ENCODE measurements at places on chromosomes 13 and 19.

DNA sequence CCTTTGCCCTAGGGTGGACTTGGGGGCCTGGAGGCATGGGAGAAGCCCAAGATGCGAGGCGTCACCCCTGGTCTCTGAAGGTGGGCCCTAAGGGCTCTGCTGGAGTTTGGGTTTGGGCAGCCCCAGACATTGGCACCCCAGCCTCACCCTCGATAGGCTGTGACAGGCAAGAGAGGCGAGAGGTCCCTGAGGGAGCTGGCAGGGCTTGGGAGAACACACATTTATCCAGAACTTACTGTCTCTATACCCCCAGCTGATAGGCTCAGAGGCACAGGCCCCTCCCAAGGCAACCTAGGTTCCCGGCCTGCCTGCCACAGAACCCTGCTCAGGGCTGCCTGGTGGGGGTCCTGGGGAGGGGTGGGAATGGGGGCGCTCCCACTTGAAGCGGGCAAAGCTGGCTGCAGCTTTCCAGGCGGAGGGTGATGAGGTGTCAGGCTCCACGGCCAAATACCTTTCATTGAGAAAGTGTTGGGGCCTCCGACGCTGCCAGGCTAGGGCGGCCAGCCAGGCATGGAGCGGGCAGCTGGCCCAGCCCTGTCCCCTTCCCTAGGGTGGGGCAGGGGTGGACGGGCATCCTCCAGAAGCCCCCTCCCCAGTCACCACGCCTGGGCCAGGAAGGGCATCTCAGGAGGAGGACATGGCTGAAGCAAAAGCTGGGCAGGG is 9.7 kb downstream of the CILP2 start:
- DNase-seq, result no peak

DNA sequence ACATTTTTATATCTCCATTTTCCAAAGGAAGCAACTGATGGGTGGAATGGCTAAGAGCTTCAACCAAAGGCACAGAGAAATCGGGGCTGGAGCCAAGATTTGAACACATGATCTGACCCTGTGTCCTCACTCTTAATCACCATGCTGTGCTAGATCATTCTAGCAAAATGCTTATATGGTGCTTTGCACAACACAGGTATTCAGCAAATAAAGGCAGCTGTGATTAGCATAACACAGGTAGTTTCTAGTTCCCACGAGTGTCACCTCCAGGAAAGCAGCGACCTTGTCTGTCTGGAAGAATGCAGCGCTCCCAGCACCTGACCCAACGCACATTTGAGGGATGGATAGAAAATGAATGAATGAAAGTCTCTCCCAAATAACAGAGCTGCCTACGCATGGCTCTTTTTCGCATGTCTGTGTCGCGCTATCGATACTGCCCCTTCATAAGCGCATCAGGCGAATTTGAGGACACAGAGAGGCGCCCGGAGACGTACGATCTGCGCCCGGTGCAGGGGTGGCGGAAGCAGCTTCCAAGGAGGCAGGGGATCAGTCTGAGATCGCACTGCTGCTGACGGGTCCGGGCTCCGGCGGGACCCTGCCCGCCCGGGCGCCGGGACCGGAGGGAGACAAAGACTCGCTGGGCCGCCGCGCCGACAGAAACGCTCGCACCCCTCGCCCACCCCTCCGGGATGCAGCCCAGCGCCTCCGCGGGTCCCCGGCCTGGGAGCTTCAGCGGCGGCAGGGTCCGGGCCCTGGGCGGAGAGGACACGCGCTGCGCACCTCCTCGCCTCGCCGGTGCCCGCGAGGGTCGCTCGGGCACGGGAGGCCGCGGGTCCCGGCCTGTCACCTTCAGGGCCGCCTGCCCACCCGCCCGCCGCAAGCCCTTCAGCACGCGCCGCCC is 609 bp downstream of the EPS15L1 start:
- no peak for DNase-seq

GRCh38 chr19:38667661-38668171 is 20.3 kb downstream of the ACTN4 start:
- no peak for DNase-seq

- no peak for DNase-seq
These were observed 483.2 kb upstream of the SLITRK6 start for GRCh38 chr13:86282442-86282841.
